ENCODE measurements at places on chromosomes 4 and X.

DNA sequence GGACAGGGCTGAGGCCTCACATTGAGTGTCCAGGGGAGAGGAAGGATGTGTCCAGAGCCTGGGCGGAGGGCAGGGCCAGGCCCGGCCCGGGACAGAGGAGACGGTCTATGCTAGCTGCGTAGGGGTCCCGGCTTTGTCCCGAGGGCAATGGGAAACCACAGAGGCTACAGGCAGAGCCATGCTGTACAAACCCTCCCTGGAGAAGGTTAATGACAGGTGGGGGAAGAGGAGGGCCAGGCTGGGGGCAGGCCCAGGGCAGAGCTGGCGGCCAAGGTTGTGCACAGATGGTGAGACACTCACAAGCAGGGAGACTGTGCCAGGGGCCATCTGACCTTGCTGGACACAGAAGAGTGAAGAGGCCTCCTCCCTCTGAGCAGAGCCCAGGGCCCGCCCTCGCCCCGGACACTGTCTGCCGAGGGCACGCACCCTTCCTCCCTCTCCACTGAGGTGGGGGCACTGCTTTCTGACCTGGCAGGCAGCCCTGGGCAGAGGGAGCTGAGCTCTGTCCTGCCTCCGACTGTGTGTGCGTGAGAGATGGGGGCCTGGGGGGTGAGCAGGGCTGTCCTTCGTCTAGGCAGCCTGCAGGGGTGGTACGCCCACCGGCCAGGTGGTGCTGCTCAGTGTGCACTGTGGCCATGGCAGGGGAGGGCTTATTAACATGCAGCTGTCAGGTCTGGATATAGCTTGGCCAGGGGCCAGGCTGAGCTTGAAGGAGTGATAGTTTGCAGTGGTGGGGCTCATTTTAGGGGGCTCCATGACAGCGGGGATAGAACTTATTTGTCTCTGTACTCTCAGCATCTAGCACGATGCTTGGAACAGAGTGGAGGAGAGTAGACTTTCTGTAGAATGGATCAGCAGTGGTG is 75.7 kb upstream of the LRPAP1 start:
- no peak for DNase-seq

DNA sequence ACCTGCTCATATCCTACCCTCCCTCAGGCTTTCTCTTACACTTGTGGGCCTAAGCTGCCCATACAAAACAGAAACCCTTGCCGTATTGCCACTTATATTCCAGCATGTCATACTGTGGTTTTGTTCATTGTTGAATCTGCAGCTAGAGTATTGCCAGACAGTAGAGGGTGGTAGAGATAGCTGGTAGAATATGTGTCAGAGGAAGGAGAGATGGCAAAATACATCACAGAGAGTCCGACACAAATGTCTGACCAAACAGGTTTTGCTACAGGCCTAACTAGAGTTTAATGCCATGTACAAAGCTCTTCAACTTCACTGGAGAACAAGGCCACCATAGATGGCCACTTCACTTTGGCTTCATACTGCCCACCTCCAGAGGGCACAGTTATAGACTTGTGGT is 160.1 kb downstream of the EFHC2 start:
- no peak for DNase-seq

DNA sequence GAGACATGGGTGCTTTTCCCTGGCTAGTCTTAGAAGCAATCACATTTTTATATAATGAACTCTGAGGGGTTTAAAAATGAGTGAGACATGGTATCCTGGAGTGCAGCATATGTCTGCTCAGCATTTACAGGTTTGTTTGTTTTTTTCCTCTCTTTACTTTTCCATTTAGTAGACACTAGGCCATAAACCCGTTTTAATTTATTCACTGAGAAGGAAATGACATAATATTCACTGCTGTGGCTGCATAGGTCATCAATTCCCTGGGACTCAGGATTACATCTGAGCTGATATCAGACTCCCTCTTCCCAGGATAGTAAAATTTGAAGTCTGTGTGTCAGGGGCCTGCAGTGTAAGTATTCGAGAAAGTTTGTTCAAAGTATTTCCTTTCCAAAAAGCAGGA is 178.9 kb upstream of the SPRY1 start:
- DNase-seq = no peak

DNA sequence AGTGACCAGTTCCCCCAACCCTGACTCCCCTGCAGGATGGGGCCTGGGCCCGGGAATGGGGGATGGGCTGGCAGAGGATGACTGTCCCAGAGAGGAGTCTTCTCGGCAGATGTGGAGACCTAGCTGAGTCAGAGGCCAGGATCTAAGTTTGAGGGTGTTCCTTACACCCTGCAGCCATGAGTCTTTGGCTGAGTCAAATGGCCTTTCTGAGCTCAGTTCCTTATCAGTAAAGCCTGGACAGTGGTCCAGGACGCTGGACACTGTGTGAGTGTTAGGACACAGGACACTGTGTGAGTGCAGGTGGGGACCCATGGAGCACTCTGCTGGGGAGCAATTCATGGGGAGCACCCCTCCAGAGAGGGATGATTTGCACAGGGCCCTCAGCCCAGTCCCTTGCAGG is 5.0 kb downstream of the IL9R start:
- DNase-seq = no peak

DNA sequence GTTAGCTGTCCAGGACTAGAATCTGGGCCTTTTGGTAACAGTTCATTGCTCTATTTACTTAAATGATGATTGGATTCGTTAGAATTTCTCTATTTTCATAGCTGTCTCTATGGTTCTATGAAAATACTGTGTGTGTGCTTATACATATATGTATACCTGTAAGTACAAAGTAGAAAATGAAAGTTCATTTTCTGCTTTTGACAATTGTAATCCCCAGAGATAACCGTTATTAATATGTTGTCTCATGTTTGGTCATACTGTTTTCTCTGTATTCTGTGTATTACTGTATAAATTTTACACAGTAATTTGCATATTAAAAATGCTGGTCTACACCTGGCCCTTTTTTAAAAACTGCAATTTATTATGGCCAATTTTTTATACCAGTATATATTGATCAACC is 55.4 kb downstream of the CLCN3 start:
- no peak for DNase-seq

GRCh38 chr4:111678479-111678878 is 466.8 kb upstream of the FAM241A start:
- DNase-seq = no peak

DNA sequence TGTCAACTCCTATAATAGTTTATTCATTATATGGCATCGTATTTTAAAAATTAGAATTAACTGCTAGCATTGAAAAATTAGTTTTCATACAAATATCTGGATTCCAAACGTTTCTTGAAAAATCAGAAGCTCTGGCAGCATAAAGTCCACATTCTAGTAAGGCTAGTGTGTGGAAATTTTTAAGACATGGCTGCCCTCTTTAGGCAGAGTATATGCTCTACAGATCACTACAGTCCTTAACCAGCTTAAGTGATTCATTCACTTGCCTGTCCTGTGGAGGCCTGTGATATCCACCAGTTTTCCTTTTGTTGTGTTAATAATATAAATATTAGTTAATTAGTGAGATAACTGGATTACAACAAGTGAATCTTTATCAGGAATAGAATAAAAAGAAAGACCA is 287.2 kb downstream of the OPHN1 start:
- no peak for DNase-seq
